HuH-7.5 (cell line): ENCODE measurements at places on chromosomes 13 and 19.
A peak's percentile ranks its signal among the peaks of the same experiment; 100 is the strongest.

DNA sequence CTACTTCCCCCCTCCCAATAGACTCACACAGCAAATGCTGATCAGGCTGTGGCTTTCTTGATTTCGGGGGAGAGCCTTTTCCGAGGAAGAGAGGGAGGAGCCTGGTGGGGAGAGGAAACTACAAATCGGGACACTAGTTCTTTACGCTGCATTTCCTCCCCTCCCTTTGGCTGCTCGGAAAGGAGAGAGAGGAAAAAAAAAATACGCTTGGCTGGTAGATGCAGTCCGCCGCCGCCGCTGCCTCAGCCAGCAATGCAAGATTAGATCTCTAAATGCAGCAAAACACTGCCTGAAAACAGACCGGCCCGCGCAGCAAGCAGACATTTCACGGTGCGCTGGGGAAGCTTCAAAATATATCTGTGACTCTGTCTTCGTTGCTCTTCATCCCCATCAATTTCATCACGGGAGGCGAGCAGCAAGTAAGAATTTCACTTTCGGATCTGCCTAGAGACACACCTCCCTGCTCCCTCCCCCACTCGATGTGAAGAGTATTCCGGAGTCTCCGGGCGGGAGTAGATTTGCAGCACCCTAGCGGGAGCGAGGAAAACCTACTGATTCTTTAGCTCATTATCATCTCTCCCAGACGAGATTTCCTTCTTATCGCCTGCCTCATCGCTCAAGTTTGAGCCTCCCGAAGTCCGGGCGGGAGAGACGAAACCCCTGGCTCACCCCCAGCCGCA lies at the start of gene PCDH17:
PCDH17 (plus strand) TSS at position 149 of the 680 bp plus-strand sequence. CDS start 803 bp downstream, outside the sequence.
- no peak for DNase-seq

GRCh38 chr19:57825511-57825910 lies 4.6 kb upstream of the ZNF587B start:
- DNase-seq, result no peak

DNA sequence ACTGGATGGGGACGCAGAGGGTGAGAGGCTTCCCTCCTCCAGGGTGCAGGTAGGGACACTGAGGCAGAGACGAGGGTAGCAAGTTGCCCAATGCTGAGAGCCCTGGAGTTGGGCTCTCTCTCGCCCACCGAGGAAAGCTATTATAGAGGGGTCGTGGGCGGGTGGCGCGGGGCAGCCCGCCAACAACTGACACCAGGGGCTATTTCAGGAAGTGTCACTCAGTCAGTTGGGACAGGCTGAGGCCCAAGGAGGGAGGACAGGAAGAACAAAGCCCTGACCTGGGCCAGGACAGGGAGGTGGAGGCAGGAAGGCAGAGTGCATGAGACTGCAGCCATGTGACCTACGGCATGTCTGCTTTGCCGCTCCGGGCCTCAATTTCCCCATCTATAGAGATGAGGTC lies 29.9 kb downstream of the TINCR start:
- DNase-seq, result no peak

- no peak for DNase-seq
Measured at GRCh38 chr13:36382030-36382429, 35.8 kb upstream of the SPART start.

GRCh38 chr13:22278336-22278929 lies 607.6 kb downstream of the FGF9 start:
- DNase-seq, result no peak

DNA sequence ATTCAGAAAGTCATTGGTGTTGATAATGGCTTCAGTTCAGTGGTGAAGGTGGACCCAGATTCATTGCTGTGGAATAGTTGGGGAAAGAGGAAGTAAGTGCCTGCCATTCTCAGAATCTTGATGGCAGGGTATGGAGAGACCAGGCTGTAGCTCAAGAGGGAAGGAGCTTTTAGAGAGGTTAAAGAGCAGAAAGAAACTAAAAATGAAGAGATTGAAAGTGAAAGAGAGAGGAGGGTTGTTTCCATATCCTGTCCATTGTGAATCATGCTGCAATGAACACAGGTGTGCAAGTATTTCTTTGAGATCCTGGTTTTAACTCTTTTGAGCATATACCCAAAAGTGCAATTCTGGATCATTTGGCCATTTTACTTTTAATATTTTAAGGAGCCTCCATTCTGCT lies 12.5 kb downstream of the GJB6 start:
- no peak for DNase-seq

DNA sequence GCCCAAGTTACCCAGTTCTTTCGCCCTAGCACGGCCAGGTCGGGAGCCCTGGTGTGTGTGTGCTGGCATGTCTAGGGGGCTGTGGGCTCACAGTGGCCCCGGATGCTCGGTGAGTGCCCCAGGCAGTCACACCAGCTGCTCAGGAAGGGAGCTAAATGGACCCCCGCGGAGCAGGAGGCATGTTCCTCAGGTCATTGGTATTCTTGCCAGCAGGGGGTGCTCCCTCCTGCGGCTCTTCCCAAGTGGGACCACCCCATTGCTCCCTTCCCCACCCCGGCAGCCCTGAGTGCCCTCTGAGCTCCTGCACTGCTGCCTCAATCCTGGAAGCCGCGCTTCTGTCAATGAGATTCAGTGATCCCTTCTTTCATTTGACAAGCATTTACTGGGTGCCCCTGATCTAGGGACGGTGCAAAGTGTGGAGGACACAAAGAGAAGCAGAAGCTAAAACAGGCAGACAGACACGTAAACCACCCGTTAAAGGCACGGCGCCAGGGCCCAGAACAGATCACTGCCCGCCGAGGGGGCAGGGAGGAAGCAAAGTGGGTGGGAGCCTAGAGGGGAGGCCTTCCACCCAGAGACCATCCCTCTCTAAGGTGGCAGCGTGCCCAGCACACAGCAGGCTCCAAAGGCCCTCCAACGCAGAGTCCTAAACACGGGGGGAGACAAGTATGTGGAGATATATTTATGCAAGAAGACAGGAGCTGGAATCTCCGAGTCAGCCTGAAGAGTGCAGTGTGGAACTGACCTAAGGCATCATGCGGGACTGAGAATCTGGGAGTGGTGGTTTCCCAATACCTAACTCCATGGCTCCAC lies 5.2 kb upstream of the ADPRHL1 start:
- DNase-seq, result peak; percentile 27

DNA sequence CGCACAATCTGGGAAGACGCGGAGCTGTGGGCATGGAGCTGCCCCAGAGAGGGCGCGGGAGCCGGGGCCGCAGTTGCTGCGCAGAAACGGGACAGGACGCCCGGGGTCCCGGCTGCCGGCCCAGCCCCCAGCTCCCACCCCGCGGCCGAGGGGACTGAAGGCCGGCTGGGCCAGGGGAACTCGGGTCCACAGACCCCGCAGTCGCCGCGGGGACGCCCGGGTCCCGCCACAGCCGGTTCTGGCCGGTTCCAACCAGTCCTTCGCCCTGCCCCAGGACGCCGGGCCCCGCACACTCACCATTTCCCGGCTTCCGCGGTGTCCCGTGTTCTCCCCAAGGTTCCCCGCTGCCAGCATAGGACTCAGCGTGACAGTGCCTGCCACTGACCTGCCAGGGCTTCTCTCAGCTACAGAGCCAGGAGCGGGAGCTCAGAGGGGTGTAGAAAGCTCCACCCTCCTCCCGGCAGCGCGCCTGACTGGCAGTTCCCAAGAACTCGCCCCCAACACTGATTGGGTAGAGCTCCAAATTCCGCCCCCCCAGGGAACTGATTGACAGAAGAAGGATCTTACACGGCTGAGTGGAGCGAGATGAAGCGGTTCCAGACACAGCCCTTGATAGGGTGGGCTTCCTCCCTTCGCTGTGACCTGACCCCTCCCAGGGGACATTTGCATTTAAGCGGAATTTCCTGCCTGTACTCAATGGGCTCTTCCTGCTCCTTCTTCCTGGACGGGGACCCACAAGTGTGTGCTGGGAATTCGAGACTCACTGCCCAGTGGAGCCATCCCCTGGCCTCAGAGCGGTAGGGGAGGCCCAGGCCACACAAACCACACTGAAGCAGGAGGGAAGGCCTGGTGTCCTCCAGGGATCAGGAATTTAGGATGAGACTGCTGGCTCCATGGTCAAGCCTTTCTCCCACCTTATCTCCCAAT lies at the start of gene ZNF442:
ZNF442 (minus strand) TSS at position 448 of the 927 bp plus-strand sequence. CDS start 2,052 bp downstream, outside the sequence.
- peak; percentile 97 for DNase-seq

DNA sequence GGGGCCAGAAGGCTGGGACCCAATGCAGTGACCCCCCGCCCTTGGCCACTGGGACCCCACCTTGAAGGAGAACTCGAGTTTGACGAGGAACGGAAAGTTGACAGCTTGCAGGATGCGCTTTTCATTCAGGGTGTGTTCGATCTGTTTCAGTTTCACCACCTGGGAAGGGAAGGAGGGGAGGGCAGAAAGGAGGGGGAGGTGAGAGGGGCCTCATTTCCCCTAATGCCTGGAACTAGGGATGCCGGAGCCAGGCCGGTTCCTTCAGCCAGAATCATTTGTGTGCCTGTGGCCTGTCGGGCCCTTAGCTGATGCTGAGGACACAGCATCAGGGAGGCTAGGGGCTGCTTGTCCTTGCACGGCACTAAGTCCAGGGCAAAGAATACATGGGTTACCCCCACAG lies 12.2 kb upstream of the SAMD1 start:
- DNase-seq, result no peak

DNA sequence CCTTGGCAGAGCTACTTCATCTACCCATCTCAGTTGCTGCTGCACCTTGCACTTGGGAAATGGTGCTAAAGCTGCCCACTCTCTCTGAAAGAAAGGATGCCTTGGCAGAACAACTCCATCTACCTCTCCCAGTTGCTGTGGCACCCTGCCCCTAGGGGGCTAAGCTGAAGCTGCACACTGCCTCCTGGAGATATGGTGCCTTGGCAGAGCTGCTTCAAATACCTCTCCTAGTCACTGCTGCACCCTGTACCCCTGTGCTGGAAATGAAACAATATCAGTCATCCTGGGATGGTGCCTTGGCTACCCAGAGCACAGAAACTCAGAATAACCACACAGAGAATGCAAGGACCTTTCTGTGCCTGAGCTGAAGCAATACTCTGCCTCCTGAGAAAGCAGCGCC lies 615.8 kb downstream of the DIAPH3 start:
- no peak for DNase-seq
